ENCODE measurements at places on chromosomes 13 and 19.

DNA sequence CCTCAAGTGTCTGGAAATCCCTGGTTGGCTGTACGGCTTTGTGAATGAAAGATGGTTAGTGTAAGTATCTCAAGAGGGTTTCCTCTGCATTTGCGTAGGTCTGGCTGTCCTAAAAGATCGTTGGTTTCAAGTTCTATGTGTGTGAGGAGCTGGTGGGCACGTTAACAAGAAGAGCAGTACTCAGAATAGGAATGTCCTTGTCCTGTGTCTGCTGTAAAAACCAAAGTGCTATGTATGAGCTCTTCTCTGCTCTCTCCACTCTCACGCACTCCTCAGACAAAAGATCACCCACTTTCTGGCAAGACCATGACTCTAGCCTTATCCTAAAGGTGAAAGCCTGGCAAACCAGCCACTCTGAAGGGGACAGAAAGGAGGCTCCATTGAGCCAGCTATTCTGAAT is 39.1 kb downstream of the USP12 start:
- DNase-seq, result no peak

DNA sequence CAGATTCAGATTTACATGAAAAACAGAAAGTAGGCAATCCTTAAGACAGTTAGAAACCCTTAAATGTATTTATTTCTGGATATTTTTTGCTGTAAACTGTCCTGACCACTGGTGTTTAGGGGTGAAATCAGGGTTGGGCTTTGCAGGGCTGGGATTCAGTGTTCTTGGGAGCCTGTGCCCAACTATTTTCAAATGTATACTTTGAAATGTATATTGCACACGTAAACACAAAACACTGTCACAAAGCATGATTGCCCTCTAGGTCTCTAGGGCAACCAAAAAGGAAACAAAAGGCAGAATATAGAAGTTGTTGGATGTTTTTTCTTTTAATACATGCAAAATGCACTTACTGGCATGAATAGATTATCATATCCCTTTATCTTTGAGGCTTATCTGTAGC is 1185.4 kb downstream of the DIAPH3 start:
- DNase-seq, result no peak

DNA sequence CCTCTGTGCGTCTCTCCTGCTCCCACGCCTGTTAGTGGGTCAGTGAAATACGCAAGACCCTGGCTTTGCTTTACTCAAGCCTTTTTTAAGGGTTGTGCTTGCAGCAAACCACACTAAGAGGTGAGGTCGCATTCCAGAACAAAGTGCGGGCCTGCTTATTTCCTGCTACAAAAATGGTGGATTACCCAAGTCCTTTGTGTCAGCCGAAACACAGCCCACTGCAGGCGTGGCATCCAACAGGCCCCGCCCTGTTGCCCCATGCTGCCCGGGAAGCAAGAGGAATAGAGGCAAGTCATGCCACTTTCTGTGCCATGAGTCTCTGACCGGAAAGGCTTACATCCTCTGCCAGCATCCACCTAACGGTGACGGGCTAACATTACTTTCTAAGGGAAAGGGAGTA is 7.7 kb upstream of the IRS2 start:
- no peak for DNase-seq

GRCh38 chr13:93577105-93577504 is 350.5 kb downstream of the GPC6 start:
- no peak for DNase-seq

- no peak for DNase-seq
These were observed 111.6 kb downstream of the GGACT start for GRCh38 chr13:100476963-100477362.

DNA sequence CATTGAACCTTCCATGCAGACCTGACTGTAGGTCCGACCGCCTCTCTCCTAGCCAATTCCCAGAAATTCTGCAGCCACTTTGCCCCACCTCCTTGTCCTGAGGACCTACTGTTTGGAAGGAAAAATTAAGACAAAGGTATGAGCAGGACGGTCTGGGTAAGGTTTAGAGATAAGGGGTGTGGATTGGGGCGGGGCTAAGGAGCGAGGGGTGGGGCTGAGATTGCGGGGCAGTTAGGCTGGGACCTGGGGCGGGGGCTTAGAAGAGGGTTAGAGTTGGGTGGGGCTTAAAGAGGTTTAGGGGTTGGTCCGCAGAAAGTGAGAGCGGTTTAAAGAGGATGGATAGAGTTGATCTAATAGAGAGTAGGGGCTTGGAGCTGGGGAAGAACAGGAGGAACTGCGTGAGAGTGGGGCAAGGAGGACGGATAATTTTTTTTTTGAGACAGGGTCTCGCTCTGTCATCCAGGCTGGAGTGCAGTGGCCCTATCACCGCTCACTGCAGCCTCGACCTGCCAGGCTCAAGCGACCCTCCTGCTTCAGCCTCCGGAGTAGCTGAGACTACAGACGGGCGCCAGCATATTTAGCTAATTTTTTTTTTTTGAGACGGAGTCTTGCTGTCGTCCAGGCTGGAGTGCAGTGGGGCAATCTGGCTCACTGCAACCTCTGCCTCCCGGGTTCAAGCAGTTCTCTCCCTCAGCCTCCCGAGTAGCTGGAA is 1.7 kb upstream of the ZNF865 start:
- no peak for DNase-seq

GRCh38 chr13:50128428-50128931 is 113.2 kb downstream of the KCNRG start:
- no peak for DNase-seq

GRCh38 chr13:94212196-94212595 is 267.3 kb downstream of the DCT start:
- no peak for DNase-seq

Measured in non-pigmented ciliary epithelial cell (primary cell).